ENCODE measurements at places on chromosomes 12 and 14.

- H3K27ac ChIP-seq = no peak overlapping the region
- H3K27me3 ChIP-seq = peaks cover 33% of the 10 kb centered on the region
- DNase-seq = no peak
- H3K4me3 ChIP-seq = no peak overlapping the region
Observed at GRCh38 chr12:132453361-132454192, 36.4 kb upstream of the FBRSL1 start.

GRCh38 chr14:35255711-35256110 lies 36.5 kb upstream of the PSMA6 start:
- DNase-seq = no peak
- no peaks in the 10 kb centered on the region for H3K27me3 ChIP-seq
- H3K4me1 ChIP-seq = peaks cover 2% of the 10 kb centered on the region
- peaks cover 11% of the 10 kb centered on the region for H3K36me3 ChIP-seq
- H3K27ac ChIP-seq = no peak overlapping the region
- no peak overlapping the region for H3K4me3 ChIP-seq

GRCh38 chr12:115158816-115159215 lies 474.8 kb upstream of the TBX3 start:
- H3K4me1 ChIP-seq = peaks cover 42% of the 10 kb centered on the region
- H3K27me3 ChIP-seq = no peaks in the 10 kb centered on the region
- no peak overlapping the region for H3K4me3 ChIP-seq
- peak overlapping the region; percentile 73 for H3K27ac ChIP-seq
- H3K36me3 ChIP-seq = no peaks in the 10 kb centered on the region

GRCh38 chr12:53719649-53720048 lies 7.6 kb downstream of the CALCOCO1 start:
- H3K27me3 ChIP-seq = no peaks in the 10 kb centered on the region
- H3K4me3 ChIP-seq = no peak overlapping the region
- no peak for DNase-seq
- H3K4me1 ChIP-seq = no peaks in the 10 kb centered on the region
- H3K36me3 ChIP-seq = peaks cover 49% of the 10 kb centered on the region
- no peak overlapping the region for H3K27ac ChIP-seq

- H3K4me1 ChIP-seq = peaks cover 20% of the 10 kb centered on the region
- H3K4me3 ChIP-seq = no peak overlapping the region
- no peaks in the 10 kb centered on the region for H3K27me3 ChIP-seq
- peaks cover 51% of the 10 kb centered on the region for H3K36me3 ChIP-seq
Observed at GRCh38 chr14:90400904-90401561, 4.2 kb downstream of the CALM1 start.

DNA sequence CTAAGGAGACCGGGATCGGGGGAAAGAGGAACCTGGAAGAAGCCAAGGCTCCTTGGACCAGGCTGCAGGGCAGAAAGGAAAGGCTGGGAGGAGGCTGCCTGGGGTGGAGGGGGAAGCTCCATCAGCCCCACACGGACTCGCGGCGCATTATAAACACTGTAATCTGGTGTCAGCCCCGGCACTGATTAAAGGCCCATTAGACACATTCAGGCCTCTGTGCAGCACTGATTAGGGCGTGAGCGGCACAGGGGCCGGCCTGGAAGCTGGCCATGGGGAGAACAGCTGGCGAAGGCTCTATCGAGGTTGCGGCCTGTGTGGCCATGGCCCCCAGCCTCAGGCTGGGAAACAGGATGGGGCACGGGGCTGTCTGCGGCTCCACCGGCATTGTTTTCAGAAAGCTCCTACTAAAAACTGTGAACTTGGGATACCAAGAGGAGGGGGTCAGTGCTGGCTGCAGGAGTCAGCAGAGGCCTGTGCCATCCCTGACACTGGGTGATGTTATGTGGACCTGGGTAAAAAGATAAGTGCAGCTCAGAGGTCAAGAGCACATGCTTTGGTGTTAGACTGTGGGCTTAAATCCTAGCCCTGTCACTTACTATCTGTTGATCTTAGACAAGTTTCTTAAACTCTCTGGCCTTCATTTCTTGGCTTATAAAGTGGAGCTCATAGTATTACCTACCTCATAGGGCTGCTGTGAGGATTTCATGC lies 10.6 kb downstream of the ACVRL1 start:
- DNase-seq = no peak
- no peak overlapping the region for H3K27ac ChIP-seq
- H3K4me1 ChIP-seq = peaks cover 5% of the 10 kb centered on the region
- no peaks in the 10 kb centered on the region for H3K27me3 ChIP-seq
- no peak overlapping the region for H3K4me3 ChIP-seq
- no peaks in the 10 kb centered on the region for H3K36me3 ChIP-seq

- H3K36me3 ChIP-seq = peaks cover 7% of the 10 kb centered on the region
- DNase-seq = no peak
- H3K27me3 ChIP-seq = no peaks in the 10 kb centered on the region
Observed at GRCh38 chr14:101834397-101834796, 72.9 kb downstream of the PPP2R5C start.

GRCh38 chr12:31280183-31280582 lies 45.8 kb downstream of the SINHCAF start:
- H3K27ac ChIP-seq = peak overlapping the region; percentile 8
- H3K4me3 ChIP-seq = no peak overlapping the region
- H3K36me3 ChIP-seq = peaks cover 35% of the 10 kb centered on the region
- peaks cover 21% of the 10 kb centered on the region for H3K4me1 ChIP-seq
- no peaks in the 10 kb centered on the region for H3K27me3 ChIP-seq
- DNase-seq = no peak

DNA sequence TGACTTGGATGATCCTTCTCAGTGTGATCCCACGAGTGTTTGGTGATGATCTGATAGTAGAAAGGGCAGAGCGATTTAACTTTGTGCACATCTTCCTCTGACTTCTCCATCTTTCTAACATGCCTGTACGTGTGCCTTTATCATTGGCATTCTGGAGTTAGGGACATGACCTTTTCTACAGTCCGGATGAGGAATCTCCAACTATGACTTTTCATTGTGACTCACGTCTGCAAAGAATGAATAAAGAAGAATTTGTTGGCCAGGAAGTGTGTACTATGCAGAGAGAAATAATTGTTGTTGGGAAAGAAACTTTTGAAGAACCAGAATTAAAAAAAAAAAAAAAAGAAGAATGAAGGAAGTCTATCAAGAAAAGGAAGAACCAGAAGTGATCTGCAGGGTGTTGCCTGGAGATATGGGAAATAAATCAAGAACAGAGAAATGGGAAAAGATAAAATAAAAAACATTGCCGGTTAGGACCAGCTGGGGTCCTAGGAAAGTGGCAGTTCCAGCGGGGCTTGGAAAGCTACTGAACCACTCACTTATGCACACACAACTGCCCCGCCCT lies 25.3 kb downstream of the PPFIBP1 start:
- H3K27ac ChIP-seq = peak overlapping the region; percentile 35
- H3K36me3 ChIP-seq = peaks cover 3% of the 10 kb centered on the region
- peaks cover 57% of the 10 kb centered on the region for H3K4me1 ChIP-seq
- no peak overlapping the region for H3K4me3 ChIP-seq

DNA sequence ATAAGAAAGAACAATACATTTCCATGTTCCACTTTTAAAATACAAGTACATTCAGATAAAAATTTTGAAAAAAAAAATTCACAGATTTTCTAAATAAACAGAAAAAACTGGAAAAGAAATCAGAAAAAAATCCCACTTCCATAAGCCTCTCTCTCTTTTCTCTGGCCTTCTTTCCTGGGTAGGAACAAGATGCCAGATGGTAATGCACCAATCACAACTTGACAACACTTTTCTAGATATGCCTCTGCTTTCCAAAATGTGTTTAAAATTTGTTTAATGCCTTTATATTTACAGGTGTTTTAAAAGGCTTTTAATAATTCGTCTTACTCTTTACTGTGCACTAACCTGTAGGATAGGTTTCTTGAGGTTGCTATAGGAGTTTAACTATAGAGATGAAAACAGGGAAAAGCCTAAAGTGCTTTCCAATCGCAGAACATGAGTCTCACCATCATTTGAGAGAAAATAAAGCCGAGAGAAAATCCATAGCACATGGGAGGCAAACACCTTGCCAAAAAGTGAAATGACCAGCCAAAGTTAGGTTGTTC lies 74.2 kb downstream of the TMTC1 start:
- no peaks in the 10 kb centered on the region for H3K36me3 ChIP-seq
- no peak for DNase-seq
- H3K4me1 ChIP-seq = peaks cover 25% of the 10 kb centered on the region
- H3K4me3 ChIP-seq = no peak overlapping the region

DNA sequence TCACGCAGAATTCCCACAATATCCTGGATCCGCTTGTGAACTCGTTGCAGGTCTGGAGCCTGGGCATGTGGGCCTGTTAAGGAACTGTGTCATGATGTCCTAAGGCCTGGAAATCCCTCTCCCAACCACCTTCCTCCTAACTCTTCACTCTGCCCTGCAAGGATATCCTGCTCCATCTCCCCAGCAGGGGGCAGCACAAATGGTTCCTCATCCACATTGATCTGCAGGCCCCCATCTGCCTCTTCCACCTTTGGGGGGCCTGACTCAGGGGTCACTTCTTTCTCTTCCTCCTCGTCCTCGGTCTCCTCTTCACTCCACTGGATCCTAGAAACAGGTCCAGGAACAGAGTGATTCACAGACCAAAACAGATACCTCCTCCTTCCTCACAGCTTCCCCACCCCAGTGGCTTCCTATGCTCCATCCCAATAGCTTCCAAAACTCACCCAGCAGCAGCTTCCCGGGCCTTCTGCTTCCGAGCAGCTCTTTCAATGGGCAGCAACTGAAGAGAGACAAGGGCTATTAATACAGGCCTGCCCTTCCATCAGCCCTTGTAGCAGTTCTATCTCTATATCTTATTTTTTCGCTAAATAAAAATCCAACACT lies 4.5 kb downstream of the NOP2 start:
- peaks cover 14% of the 10 kb centered on the region for H3K4me1 ChIP-seq
- no peak overlapping the region for H3K4me3 ChIP-seq
- no peaks in the 10 kb centered on the region for H3K27me3 ChIP-seq
- H3K27ac ChIP-seq = no peak overlapping the region

GRCh38 chr14:23932639-23933038 lies 20.9 kb upstream of the DHRS4 start:
- H3K27ac ChIP-seq = peak overlapping the region; percentile 17
- no peak overlapping the region for H3K4me3 ChIP-seq
- no peaks in the 10 kb centered on the region for H3K36me3 ChIP-seq
- H3K4me1 ChIP-seq = peaks cover 41% of the 10 kb centered on the region

DNA sequence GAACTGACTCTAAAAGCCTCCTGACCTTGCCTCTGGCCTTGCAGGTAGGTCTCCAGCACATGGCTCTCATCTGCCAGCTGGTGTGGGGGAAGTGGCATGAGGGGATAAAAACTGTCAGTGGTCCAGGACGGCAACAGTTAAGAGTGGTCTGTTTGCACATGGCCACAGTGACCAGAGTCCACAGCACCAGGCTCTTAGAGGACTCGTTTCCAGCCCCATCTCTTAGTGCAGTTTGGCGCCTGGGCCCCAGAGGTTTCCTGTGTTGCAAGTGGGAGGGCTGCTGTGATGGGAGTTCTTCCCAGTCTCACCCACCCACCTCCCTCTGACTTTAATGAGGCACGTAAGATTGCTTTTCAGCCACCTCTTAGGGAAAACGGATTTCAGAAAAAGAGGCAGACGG lies 37.0 kb downstream of the APPL2 start:
- no peaks in the 10 kb centered on the region for H3K4me1 ChIP-seq
- H3K4me3 ChIP-seq = no peak overlapping the region
- peaks cover 23% of the 10 kb centered on the region for H3K36me3 ChIP-seq

- no peak overlapping the region for H3K4me3 ChIP-seq
- H3K4me1 ChIP-seq = no peaks in the 10 kb centered on the region
- H3K36me3 ChIP-seq = no peaks in the 10 kb centered on the region
Observed at GRCh38 chr14:80695869-80696268, 245.7 kb downstream of the CEP128 start.

GRCh38 chr12:28683366-28683765 lies 465.7 kb upstream of the FAR2 start:
- H3K27me3 ChIP-seq = no peaks in the 10 kb centered on the region
- no peak overlapping the region for H3K4me3 ChIP-seq
- H3K4me1 ChIP-seq = peaks cover 23% of the 10 kb centered on the region
- no peaks in the 10 kb centered on the region for H3K36me3 ChIP-seq
- peak overlapping the region; percentile 0 for H3K27ac ChIP-seq

- H3K27me3 ChIP-seq = no peaks in the 10 kb centered on the region
- H3K4me3 ChIP-seq = no peak overlapping the region
- peaks cover 70% of the 10 kb centered on the region for H3K4me1 ChIP-seq
- peaks cover 7% of the 10 kb centered on the region for H3K36me3 ChIP-seq
- no peak for DNase-seq
Observed at GRCh38 chr12:27616356-27617142, 79.7 kb upstream of the REP15 start.
